ENCODE measurements at places on chromosomes 3 and 15.

DNA sequence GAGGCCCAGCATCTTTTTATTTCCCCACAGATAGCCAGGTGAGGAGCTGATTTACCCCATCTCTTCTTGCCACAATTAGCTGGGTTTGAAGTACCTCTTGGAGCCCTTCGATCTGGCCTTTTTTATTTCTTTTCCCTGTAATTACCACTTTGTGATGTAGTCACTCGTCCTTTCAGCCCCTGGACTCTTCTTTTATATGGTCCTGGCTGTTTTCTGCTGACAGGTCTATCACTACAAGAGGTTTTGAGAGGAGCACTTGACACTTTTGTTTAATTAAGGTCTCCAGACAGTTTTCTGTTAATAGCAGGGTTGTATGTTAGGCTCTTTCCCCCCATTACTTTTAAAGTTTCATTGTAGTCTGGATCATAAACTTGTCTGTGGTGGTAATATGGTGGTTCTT is 11.8 kb downstream of the ATXN7 start:
- DNase-seq: no peak

DNA sequence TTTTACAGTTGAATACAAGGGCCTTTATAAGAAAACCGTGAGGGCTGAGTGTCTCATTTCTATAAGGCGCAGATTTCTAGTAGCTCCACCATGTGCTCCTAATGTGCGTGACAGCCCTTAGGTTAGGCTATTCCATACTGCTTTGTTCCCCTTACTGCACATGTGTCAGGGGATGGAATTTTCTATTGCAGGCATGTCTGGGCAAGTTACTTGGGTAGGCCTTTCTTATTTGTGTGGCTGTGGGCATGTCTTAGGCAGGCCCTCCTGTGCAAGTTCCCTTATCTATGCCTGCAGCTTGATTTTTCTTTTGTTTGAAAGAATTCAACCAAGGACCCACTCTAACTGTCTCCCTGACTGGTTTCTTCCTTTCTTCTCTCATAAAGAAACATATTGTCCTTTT is 434.2 kb upstream of the CNTN3 start:
- DNase-seq: no peak

DNA sequence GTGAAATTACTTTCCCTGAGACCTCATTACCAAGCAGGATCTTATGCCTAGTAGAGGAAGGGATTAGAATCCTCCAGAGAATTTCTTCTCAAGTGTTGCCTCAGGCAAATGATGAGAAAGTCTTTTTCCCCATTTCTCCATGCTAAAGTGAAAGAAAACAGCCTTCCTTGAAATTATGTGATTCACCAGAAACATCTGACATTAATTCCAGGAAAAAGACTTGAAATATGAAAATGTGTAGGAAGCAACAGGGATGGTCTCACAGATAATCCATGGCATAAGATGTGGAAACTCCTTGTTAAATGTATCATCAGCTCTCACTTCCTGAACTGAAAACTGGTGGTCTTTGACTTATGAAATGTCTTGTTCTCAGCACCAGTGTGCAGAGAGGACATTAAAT is 17.9 kb upstream of the ABI3BP start:
- DNase-seq: no peak

GRCh38 chr3:146159037-146159436 is 1.9 kb downstream of the PLOD2 start:
- DNase-seq: no peak

DNA sequence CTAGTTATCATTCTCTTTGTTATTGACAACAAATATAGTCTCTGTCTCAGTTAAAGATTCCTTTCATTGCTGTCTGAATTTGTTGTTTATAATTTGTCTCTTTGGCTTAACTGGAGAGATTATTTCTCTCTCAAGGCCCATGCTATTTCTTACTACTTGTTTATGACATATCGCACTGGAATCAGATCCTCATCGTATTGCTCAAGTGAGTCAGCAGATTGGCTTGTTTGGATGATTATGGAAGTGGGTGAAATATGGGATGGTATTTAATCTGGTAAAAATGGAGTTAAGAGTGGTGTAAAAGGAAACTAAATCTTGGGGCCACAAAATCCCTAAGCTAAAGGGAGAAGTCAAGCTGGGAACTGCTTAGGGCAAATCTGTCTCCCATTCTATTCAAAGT is 613.1 kb downstream of the SI start:
- peak; percentile 17 for DNase-seq

DNA sequence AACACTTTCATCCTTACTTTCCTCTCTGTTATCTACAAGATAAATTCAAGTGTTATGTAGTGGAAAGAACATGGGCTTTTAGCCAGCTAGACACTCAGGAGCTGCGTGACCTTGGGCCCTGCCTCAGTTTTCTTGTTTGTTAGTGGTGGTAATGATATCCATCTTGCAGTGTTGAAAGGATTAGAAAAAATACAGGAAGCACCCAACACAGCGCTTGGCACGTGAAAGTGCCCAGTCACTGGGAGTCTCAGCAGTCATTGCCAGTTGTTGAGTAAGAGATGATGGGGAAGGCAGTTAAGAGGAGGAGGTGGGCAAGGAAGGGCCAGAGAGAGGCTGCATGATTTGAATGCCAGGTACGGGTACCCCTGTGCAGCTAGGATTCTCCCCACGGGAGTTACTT is 5.3 kb downstream of the PDIA5 start:
- DNase-seq: no peak

- DNase-seq: peak; percentile 16
Measured at GRCh38 chr3:114454551-114455251, 160.9 kb downstream of the TIGIT start.

DNA sequence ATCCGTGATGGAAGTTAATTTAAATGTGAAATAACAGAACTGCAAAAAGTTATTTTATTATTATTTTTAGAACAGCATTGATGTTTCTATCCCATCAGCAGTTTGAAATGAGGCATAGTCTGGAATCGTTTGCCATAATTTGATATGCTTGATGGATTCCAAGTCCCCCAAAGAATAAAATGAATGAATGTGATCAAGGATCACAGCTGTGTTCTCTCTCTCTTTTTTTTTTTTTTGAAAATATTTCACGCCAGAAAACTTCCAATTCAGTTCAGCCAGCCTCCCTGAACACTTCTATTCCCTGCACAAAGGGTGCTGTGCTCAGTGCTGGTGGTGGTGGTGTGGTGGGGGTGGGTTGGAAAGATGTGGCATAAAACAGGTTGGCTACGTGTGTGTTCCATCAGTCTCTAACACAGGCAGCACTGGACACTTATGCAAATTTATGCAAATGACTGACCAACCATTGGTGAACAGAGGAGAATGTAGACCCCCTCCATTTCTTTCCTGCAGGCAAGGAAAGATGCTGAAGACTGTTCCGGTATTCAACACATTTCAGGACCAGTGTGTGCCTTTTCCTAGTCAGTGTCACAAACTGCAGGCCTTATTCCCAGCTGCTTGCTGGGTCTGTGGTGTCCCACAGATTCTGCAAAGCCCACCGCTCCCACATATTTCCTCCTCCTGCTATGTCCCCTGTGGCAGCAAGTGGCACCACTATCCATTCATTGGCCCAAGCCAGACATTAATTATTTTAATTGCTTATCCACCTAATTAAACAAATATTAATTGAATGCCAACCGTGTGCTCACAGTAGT is 10.6 kb downstream of the ARNT2 start:
- DNase-seq: no peak

DNA sequence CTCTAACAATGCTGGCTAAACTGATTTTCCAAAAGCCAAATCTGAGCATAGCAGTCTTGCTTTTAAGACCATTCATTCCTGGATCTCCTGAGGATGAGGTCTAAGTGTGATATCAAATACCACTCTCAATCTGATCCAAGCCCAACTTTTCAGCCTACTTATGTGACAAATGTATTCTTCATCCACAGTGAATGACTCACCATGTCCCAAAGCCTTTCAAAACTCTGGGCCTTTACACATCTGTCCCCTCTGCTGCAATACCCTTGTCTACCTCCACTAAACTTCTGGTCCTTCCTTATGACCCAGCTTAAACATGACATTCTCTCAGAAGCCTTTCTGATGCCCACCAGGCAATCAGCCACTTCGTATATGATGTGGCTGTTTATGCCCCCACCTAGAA is 4.6 kb downstream of the ANAPC13 start:
- DNase-seq: no peak

DNA sequence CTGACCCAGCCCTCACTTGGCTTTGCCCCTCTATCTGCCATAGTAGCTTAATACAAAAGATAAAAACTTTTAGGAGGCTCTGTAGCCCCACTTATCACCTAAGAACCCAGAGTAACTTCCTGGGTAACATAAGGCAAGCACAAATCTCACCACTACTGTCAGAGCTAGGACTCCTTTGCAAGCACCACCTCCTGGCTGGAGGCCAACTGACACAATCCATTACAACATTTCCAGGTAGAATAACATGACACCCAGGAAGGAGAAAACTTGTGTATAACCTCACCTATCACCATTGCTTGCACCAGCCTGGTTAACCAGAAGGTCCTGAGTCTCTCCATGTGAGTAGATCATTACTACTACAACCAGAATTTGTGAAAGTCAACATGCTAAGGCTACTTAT is 230.0 kb downstream of the TUSC7 start:
- DNase-seq: no peak

DNA sequence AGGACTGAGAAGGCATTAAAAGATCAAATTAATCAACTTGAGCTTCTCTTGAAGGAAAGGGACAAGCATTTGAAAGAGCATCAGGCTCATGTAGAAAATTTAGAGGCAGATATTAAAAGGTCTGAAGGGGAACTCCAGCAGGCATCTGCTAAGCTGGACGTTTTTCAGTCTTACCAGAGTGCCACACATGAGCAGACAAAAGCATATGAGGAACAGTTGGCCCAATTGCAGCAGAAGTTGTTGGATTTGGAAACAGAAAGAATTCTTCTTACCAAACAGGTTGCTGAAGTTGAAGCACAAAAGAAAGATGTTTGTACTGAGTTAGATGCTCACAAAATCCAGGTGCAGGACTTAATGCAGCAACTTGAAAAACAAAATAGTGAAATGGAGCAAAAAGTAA is 149.7 kb upstream of the LRRFIP2 start:
- DNase-seq: no peak

- no peak for DNase-seq
Measured at GRCh38 chr15:69469467-69470201, 17.0 kb downstream of the RPLP1 start.

DNA sequence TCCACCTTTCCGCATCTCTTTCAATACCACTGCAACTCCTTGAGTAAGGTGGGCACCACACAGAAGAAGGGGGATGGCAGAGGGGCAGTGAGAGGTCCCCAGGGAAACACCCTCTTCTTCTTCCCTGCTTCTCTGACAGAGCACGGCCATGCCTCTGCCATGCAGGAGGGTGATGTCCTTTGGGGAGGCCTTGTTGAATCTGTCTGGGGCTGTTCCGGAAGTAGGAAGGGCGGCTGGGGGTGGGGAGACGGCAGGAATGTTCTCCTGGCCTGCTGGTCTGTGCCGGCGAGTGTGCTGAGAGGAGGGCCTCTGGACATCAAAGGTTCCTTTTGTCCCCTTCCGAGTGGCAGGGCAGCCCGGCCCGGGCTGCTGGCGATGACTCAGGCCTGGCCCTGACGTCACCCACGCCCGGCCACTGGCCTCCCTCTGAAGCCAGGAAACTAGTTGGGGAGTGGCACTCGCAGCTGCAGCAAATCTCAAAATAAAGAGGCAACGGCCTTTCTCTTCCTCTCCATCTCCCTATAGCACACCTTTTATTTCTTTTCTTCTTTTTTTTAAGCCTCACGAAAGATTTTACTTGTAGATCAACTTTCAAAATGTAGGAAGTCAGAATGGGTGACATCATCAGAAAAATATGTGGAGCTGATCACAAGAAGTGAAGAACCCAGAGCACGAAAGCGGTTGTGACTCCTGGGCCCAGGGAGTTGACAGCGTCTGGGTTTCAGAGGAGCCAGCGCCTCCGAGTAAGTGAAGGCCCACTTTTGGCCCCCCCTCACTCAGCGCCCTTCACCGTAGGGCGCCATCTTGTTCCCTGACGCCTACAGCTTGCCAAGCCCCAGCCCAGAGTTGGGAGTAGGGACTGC is at the start of gene ZBTB38:
ZBTB38 (plus strand) TSS at position 443 of the 863 bp plus-strand sequence. CDS start 73,885 bp downstream, outside the sequence.
- DNase-seq: peak; percentile 87

GRCh38 chr15:48085591-48085930 is 35.2 kb upstream of the SLC24A5 start:
- DNase-seq: no peak

DNA sequence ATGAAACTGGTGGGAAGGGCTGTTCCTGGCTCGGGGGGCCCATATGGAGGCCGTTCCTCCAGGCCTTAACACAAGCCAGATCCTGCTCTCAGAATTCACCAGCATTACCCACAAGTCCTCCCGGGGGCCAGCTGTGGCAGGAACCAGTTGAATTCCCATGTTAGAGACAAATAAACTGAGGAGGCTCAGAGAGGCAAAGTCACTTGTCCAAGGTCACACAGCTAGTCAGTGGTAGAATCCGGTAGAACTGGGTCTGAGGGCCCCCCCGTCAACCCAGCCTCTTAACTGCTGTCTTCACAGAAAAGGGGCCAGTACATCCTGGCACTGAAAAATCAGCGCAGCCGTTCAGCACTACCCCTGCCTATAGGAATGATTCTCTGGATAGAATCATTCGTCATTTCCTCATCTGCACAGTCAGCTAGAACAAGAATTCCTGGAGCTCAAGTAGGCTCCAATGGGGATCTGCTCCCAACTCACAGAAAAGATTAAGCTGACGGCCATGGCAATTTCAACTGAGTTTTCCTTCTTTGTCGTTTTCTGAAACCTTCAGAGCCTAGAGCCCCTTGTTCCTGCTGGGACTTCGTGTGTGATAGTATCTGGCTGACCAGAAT is 12.2 kb upstream of the TSEN2 start:
- no peak for DNase-seq

DNA sequence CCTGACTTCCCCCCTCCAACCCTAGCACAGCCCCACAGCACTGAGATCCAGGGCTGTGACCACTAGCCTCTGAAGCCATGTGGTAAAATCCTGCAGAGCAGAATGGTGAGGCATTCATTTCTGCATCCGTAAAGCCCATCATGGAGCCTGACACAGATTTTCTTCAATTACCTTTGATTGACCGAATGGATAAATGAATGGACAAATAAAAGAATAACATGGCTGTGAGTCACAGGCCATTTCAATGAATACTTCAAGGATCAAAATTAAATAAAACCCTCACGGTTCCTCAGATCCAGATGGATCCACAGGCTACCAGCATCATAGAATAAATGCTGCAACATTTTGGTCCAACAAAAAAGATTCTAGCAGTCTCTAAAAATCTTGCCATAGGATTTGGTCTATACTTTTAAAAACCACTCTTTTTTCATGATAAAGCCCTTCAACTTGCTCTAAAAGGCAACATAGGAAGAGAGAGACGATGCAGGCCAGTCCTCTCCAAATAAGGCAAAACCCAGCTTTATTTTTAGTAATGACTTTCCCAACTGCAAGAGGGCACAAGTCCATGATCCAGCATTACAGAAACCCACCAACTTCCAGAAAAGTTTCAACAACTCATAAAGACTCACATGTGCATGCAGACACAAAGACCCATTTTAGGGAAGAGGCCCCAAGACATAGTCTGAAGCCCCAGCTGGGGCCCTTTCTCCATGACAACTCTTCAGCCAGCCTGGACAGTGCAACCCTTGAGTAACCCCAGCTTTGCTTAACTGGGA is 52.4 kb upstream of the MRPS22 start:
- no peak for DNase-seq

- DNase-seq: no peak
Measured at GRCh38 chr15:98501192-98501591, 147.1 kb upstream of the IGF1R start.

GRCh38 chr15:99185414-99186130 is 63.8 kb downstream of the TTC23 start:
- DNase-seq: no peak

GRCh38 chr3:126473292-126474168 is 2.2 kb downstream of the ZXDC start:
- peak; percentile 65 for DNase-seq

Data from urothelium cell line (cell line).